ENCODE measurements at places on chromosomes 16 and 17.

GRCh38 chr17:7922845-7923628 lies 6.6 kb downstream of the KCNAB3 start:
- peak; percentile 66 for DNase-seq

GRCh38 chr16:67663151-67663876 lies 2.6 kb downstream of the PARD6A start:
- no peak for DNase-seq

DNA sequence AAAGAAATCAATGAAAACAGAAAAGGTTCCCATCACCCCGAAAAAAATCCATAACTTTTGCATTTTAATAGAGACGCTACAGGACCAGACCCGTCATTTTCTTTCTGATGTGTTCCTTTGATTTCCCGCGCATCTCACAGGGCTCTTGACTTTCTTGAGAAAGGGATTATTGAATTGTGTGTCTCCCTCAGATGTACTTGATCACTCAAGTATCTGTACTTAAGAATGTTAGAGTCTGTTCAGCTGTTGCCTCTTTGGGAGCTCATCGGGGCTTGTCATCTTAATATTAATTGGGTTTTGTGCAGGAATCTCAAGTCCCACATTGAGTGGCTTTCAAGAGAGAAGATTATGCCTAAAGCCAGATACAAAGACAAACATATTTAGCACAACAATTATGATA lies 606.4 kb upstream of the SALL1 start:
- no peak for DNase-seq

DNA sequence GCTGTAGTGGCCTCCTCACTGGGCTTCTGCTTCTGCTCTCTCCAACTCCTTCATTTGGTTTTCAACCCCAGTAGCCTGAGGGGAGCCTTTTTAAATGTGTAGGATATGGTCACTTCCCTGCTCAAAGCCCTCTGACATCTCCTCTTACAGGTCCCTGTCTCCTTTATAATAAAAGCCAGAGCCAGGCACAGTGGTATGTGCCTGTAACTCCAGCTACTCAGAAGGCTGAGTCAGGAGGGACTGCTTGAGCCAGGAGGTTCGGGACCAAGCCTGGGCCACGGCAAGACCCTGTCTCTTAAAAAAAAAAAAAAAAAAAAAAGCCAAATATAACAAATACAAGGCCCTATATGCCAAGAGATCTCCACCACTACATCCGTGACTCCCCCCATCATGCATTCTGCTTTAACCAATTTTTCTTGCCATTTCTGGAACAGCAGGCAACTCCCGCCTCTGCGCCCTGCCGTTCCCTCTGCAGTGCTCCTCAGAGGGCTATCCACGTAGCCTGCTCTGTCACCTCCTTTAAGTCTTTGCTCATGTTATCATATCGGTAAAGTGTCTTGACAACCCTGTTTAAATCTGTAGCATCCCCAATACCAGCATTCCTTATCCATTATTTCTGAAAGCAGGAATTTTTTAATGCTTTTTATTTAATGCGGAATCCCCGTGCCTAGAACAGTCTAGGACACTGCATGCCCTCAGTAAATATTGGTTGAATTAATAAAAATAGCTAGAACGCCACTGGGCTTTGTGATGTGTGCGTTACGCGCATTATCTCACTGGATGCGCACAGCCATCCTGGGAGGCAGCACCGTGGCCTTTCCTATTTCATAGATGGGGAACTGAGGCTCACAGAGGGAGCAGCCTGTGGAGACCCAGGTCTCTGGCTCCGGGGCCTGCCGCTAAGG lies 9.5 kb downstream of the ZNF771 start:
- no peak for DNase-seq

GRCh38 chr17:48565022-48565554 lies 13.1 kb downstream of the HOXB4 start:
- no peak for DNase-seq

DNA sequence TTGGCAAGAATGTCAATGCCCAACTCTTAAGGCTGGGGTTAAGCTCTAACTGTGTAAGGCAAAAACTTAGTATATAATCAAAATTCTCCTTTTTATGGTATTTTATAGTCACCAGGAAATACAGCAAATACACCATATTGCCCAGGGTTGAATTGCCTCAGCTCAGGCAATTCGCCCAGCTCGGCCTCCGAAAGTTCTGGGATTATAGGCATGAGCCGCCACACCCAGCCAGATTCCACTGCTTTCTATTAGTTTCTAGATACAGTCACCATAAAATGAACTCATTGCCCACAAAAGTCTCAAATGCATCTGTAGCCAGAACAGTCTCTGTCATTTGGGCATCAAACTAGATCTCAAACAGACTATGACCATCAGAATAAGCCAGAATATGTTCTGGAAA lies 238.7 kb upstream of the TOX3 start:
- no peak for DNase-seq

- DNase-seq, result no peak
Measured at GRCh38 chr17:7944326-7944725, 12.3 kb downstream of the CNTROB start.

DNA sequence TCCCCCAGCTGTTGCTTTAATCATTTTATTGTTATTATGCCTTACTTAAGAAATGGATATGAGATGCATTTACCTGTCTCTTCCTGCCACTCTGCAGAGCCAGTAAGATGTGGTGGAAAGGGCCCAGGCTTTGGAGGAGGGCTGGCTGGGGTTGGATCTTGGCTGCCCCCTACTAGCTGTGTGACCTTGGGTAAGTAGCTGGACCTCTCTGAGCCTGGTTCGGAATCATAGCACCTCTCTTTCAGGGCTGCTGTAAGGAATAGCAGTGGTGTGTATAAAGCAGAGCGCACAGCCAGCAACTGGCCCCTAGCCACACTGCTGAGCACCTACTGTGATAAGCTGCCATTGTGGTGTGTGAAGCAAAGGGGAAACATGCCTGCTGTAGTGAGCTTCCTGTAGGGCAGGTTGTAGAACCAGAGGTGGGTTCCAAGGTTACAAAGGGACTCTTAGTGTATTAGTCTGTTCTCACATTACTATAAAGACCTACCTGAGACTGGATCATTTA lies 23.9 kb downstream of the MAPT start:
- no peak for DNase-seq

GRCh38 chr17:37792787-37793186 lies 47.9 kb upstream of the HNF1B start:
- no peak for DNase-seq

- DNase-seq, result no peak
Measured at GRCh38 chr16:67255553-67256221, 6.9 kb downstream of the SLC9A5 start.

GRCh38 chr17:47850692-47851573 lies at the start of gene SP6:
SP6 (minus strand) TSS chr17:47851163; CDS start chr17:47848429, 2,734 bp downstream.
- DNase-seq, result peak; percentile 49

- no peak for DNase-seq
Measured at GRCh38 chr17:524406-524950, 171.9 kb upstream of the RPH3AL start.

DNA sequence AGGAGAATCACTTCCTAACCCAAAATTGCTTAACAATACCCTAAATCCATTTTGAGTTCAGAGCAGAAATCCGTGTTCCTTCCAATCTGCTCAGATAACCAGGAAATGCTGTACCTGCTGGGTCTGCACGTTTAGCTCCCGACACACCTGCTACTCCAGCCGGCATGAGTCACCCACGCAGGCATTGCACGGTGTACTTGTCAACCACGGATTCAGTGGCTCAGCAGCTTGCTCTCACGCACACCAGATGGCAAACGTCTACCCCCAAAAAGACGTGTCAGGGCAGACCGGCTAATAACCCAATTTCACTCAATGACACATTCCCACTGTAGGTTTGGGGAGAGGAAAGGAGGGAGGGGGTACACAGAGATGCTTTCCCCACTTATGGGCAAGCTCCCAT lies 468.1 kb downstream of the SOX9 start:
- DNase-seq, result no peak

DNA sequence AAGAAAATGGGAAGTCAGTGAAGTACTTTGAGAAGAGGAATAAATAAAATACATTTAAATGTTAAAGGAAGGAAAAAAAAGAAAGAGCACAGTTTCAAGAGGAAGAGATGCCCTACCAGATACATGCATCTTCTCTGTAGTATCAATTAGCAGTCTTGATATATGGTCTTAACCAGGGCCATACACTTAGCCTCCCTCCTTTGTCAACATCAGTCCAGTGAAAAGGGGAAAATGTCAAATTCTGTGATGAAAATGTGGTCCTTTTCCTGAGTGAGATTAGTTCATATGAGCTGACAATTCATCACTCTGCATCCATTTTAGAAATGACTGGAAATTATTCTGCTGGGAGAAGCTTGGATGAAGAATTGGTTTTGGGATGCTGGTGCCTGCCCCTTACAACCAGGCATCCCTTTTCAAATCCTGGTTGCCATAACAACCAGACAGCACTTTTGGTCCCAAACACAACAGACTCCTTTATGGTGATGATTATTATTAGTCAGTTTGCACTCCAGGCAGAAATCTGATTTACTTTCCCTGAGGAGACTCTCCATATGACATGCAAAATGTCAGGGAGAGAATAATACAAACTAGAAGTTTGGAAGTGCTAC lies 933.6 kb upstream of the CDH8 start:
- no peak for DNase-seq

- DNase-seq, result no peak
Measured at GRCh38 chr16:1108299-1109252, 12.5 kb upstream of the C1QTNF8 start.

- no peak for DNase-seq
Measured at GRCh38 chr16:21205303-21205702, 6.1 kb downstream of the ZP2 start.

DNA sequence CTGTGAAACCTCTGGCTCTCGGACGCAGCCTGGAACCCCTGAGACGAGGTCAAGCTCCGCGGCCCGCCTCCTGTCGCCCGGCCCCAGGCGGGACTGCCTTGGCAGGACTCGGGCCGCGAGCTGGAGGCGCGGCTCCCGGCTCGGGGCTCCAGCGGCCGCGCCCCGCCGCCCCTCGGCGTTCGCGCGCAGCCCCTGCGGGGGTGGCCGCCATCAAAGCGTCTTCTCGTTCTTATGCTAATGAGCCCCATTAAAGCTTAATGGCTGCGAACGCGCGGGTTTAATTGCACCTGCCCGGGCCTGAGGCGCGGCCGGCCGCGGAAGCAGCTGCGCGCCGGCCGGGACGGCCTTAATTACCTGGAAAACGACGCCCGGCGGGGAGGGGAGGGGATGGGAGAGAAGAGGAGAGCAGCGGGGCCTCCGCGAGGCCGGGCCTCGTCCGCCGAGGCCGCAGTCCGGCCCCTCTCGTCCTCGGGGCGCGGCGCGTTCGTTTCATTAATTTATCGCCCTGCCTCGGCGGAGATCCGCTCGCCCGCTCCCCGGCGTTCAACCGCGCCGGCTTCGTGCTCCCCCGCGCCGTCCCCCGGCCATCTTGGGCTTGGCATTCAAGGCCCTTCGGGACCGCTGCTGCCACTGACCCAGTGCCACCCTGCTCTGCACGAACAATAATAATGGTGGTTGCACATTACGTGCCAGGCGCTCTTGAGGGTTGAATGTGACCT lies 19.2 kb downstream of the RAI1 start:
- no peak for DNase-seq

DNA sequence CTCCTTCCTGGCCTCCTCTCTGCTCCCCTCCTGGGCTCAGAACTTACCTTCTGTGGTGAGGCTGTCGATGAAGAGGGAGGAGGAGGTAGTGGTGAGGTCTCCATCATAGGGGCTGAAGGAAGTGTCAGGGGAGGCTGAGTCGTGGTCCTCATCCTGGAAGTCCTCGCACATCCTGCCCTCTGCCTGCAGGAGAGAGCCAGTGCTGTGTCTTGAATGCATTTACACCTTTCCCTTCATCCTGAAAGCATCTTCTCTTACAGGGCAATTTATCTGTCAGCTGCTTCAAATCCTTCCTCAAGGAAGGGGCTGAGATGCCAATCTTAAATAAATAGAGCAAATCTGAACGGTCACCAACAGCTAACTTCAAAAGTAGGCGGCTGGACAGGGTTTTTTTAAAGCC lies 73.6 kb downstream of the PLXDC1 start:
- no peak for DNase-seq

DNA sequence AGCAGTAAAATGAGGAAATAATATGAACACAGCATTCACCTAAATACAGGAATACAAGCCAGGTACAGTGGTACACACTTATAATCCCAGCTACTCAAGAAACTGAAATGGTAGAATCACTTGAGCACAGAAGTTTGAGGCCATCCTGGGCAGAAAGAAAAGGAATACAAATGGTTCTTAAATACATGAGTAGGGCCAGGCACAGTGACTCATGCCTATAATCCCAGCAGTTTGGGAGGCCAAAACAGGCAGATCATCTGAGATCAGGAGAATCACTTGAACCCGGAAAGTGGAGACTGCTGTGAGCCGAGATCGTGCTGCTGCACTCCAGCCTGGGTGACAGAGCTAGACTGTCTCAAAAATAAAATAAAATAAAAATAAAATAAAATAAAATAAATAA lies 23.0 kb upstream of the SMG8 start:
- no peak for DNase-seq

DNA sequence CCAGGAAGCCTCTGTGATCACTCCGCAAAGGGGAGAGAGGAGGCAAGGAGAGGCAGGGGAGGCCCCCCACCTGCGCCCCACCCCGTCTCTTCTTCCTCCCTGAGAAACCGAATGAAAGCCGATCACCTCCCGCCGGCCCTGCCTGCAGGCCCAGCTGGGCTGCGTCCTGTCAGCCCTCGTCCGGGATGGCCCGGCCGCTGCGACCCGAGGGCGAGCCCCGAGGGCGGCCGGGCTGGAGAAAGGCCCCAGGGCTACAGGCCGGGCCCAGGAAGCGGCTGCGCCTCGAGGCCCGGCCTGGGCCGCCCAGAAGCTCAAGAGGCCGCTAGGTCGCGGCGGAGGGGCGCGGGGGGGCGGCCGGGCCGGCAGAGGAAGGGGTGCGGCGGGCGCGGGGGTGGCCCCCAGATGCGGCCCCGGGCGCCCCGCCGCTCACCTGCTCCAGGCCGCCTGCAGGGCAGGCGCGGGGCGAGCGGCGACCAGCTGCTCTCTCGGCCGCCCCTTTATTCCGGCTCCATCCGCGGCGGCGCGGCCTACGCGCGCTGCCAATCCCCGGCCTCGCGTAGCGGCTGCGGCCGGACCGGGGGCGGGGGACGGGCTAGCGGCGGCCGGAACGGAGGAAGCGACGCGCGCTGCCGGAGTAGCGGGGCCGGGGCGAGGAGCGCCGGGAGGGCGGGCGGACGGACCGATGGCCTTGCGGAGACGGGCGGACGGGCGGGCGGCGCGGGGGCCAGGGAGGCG lies at the start of gene ZNF319:
Gene ZNF319 (minus strand): TSS at position 702 of the 735 bp plus-strand sequence. CDS start 2,407 bp downstream, outside the sequence.
- no peak for DNase-seq

DNA sequence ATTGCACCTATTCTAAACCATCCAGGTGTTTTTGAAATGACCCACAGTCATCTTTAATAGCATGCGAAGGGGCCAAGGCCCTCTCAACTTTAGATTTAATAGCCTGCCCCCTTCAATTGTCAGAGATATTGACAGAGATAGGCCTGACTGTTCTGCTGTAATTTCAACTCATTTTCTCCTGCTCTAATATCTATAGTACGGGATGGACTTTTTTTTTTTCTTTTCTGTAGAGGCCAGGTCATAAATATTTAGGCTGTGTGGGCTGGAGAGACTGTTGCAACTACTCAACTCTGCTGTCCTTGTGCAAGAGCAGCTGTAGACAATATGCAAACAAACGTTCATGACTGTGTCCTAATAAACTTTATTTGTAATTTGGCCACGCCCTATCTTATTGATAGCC lies 24.7 kb upstream of the KRT20 start:
- no peak for DNase-seq

GRCh38 chr16:30976486-30976885 lies 8.5 kb upstream of the HSD3B7 start:
- DNase-seq, result no peak
